ENCODE measurements at places on chromosomes 6 and 20.

DNA sequence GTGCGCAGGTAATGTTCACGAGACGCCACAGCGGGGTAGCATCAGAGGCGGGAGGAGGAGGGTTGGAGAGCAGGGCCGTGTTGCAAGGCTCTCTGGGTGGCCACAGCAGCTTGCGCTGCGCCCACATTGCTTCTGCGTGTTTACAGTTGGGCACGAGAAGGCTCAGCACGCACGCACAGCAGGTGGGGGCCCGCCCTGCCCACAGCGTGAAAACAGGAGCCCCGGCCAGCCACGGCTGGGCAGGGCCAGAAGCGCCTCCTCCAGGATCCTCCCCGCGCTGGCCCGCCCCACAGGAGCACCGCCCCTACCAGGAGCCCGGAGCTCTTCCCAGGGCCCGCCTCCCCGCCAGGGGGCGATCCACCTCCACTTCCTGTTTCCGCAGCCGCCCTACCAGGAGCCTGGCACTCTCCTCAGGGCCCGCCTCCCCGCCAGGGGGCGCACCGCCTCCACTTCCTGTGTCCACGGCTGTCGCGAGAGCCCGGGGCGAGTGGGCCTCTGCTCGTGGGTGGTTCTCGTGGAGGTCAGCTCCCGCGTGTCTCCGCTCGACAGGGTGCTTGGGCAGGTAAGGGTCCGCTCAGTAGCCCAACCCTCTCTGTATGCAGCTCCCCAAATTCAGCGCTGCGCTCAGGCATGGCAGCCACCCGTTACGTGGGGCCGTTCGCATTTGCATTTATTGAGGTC lies at the start of gene FAM50B:
Gene FAM50B (plus strand): TSS at position 449 of the 681 bp plus-strand sequence. CDS start 439 bp downstream, outside the sequence.
- peak; percentile 91 for DNase-seq

- DNase-seq, result no peak
These were observed 936.6 kb upstream of the MAP3K7 start for GRCh38 chr6:91523511-91523910.

DNA sequence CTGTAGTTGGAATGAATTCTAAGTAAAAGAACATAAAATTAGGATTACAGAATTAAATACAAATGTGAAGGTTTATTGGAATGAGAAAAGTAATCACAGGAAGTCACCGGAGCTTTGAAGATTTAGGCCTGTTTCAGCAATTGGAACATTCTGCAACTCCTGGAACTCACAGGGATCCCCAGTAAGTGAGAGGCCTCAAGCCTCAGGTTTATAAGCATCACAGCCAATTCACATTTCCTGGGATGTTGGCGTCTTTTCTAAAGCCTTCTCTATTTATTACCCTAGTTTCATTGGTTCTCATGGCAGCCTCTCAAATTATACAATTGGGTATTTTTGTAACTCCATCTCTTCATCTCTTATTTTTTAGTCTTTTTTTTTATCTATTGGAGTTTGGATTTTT lies 90.4 kb upstream of the HIVEP1 start:
- DNase-seq, result no peak

DNA sequence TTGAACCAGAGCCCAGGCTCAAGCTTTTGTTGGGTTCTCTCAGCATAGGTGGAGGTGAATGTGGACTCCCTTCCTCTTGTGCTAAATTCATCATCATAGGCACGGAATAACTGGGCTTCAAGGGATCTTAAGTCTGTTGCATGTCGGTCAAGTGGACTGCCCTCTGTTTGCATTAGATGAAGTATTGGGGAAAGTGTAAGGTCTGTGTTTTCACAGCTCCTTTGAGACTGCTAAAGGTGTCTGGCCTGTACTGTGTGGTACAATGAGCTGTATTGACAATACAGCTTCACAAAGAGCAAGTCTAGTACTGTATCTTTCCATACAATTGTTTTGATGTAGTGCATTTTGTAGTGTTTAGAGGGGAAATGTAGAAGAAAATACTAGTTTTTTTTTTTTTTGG lies 34.3 kb upstream of the TULP4 start:
- DNase-seq, result no peak

DNA sequence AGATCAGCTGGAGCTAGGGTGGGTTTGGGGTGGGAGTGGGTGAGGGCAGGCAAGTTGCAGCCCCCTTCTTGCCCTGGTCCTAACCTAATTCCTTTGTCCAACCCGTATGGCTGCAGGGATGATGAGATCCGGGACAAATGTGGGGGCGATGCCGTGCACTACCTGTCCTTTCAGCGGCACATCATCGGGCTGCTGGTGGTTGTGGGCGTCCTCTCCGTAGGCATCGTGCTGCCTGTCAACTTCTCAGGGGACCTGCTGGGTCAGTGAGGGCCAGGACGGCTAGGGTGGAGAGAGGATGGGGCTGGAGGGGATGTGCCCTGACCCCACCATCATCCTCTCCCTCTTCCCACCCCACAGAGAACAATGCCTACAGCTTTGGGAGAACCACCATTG lies 12.0 kb downstream of the TMEM63B start:
- no peak for DNase-seq

DNA sequence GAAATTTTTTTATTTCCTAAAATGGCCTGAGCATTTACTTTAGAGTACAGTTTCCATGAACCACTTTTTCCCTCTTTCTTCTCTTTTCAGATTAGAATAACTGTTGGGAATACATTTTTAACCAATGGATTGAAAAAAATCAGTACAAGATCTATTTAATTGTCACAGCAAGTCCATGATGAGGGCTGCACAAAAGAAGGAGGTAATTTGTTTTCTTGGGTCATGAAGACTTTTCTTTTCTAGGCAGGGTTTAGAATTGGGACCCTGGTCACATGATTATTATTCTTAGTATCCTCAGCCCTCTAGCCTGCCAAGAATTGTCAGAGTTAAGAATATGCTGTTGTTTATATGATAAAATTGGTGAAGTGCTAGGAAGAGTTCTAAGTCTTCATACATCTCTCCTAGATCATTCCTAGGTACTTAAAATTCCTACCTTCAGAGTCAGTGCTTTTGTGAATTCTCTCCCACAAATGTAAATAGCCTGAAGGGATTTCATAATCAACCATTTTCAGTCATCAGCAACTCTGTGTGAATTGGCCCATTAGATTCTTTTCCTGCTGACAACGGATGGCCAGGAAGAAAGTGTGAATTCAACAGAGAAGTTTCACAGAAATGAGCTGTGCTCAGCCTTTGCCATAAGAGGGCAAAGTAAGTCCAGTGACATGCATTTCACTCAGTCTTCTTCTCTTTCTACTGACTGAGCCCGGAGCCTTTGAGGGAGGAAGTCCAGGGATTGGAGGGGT lies 32.4 kb upstream of the TPBG start:
- no peak for DNase-seq

DNA sequence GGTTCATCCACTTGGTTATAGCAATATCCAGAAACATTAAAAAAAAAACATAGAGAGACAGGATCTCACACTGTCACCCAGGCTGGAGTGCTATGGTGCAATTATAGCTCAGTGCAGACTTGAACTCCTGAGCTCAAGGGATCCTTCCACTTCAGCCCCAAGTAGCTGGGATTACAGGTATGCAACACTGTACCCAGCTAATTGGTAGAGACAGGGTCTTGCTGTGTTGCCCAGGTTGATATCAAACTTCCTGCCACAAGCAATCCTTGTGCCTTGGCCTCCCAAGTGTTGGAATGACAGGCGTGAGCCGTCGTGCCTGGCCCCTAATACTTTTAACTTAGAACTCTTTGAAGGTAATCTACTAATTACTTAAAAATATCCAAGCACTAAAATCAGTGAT lies 818 bp upstream of the SLC17A1 start:
- DNase-seq, result no peak

- DNase-seq, result no peak
These were observed 25.7 kb upstream of the BTBD3 start for GRCh38 chr20:11891776-11892545.

- DNase-seq, result no peak
These were observed 38.9 kb upstream of the HDGFL1 start for GRCh38 chr6:22530506-22530905.

GRCh38 chr6:5619249-5619648 lies 357.9 kb downstream of the FARS2 start:
- peak; percentile 24 for DNase-seq

GRCh38 chr6:36970892-36971842 lies 14.8 kb downstream of the MTCH1 start:
- no peak for DNase-seq

All from activated CD4-positive, CD25-positive, alpha-beta regulatory T cell (primary cell).